Effector memory CD4-positive, alpha-beta T cell (primary cell): ENCODE measurements at places on chromosomes 5 and 9.

- no peak for DNase-seq
Observed at GRCh38 chr5:115184770-115185169, 15.1 kb upstream of the TRIM36 start.

GRCh38 chr5:109469896-109470662 is 60.3 kb upstream of the PJA2 start:
- DNase-seq = no peak

DNA sequence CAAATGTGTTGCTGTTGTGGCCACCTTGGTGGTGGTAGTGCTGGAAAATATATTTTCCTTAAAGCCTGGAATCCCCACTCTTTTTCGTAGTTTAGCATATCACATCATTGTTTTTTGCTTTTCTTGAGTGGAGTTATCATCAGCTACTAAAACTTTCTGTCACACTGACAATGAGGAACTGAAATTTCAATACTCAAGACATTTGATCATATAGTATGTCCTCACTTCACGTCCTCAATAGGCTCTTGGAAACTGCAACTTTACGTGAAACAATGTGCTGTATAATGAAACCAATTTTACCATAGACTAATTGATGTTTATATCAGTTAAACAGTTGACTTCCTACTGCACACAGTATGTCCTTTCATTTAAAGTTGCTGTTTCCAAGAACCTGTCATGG is 265.8 kb downstream of the ADGRV1 start:
- DNase-seq = no peak

DNA sequence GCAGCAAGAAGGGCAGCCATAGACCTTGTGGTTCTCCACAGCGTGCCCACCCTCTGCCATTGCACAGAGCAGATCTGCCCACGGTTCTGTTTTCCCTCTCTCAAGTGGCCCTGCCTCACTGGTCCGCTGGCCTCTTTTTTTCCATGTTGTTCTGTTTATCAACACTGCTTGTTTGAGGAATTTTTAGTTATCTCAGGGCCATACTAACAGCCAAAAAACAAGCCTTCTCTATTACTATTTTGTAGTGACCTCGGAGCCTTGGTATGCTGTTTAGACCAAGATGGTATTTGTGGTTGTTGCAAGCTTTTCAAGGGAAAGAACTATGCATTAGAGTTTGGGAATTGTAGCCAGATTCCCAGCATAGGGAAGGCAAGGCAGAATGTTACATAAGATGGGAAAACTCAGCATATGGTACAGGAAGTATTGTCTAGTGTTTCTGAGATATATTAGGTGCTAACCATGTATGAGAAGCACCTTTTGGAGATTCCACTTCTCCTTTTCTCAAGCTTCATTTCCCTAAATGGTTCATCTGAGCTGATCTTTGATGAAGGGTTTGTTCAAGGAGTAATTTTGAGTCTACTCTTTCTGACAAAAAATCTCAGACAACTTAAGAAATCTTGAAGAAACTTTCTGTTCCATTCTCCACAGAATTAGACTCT is 54.3 kb downstream of the NUP214 start:
- no peak for DNase-seq

DNA sequence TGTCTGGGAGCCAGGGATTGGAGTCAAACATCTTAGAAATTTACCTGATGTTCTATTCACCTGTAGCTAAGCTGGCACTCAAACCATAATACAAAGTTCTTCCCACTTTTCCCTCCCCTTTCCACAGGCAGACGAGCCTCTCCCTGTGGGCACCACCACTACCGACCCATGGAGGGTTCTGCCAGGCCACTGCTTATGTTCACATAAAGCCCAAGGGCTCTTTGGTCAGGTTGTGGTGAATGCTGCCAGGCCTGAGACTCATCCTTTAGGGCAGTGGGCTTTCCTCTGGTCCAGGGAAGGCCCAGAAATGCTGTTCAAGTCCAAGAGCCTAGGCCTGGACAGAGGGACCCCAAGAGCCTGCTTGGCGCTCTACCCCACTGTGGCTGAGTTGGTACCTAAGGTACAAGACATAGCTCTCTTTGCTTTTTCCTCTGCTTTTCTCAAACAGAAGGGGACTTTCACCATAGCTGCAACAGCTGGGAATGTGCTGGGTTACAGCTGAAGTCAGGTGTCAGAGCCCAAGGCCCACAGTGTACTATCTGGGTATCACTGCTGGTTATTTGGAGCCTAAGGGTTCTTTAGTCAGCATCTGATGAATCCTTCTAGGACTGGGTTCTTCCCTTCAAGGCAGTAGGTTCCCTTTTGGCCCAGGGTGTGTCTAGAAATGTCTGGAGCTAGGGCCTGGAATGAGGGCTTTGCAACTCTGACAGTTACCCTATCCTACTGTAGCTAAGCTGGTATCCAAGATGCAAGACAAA is 620.1 kb downstream of the TLE1 start:
- no peak for DNase-seq
